Skeletal muscle cell (primary cell): ENCODE measurements at places on chromosomes 16 and 17.

- no peak for DNase-seq
These were observed 358.1 kb downstream of the ZFHX3 start for GRCh38 chr16:72689851-72690250.

DNA sequence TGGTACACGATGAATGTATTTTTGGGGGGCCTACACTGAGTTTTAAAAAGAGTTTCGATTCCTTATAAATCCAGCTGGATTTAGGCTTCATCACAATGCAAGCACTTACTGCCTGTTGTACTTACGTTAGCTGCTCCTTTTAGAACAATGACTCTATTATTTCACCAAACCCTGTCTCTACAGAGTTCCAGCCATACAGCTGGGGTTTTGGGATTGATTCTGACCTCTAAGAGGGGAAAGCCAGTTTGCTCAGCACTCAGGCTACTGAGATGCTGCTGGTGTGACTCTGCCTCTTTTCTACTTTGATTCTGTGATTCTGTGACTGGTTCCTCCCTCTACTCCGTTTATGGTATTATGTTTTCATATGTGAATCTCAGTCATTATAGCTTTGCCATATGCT lies 329.7 kb downstream of the ABCC12 start:
- no peak for DNase-seq

GRCh38 chr17:41404024-41404671 lies 6.7 kb upstream of the KRT31 start:
- DNase-seq = peak; percentile 88

DNA sequence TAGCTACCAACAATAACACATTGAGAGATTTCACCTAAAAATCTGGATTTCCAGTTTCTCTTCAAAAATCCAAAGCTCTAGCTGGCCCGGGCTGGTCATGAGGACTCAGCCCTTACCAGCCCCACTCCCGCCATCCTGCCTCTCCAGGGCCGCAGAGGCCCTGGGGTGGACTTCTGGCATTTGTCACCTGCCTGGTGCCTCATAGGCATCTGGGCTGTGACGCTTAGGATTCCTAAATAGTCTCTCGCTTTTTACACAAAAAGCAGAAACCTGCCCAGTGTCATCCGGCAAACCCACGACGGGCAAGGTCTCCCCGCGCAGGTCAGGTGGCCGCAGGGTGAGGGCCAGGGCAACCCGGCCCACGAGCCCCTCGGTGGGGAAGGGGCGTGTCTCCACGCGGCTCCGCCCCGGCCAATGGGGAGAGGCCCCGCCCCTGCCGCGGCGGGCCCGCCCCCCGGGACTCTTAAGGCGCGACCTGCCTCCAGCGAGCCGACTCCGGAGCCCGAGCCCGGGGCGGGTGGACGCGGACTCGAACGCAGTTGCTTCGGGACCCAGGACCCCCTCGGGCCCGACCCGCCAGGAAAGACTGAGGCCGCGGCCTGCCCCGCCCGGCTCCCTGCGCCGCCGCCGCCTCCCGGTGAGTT lies at the start of gene VASN:
TSS of gene VASN (plus strand) at position 492 of the 644 bp plus-strand sequence. CDS start 9,030 bp downstream, outside the sequence.
- no peak for DNase-seq

- no peak for DNase-seq
These were observed 197.2 kb downstream of the RGS9 start for GRCh38 chr17:65334406-65334805.

DNA sequence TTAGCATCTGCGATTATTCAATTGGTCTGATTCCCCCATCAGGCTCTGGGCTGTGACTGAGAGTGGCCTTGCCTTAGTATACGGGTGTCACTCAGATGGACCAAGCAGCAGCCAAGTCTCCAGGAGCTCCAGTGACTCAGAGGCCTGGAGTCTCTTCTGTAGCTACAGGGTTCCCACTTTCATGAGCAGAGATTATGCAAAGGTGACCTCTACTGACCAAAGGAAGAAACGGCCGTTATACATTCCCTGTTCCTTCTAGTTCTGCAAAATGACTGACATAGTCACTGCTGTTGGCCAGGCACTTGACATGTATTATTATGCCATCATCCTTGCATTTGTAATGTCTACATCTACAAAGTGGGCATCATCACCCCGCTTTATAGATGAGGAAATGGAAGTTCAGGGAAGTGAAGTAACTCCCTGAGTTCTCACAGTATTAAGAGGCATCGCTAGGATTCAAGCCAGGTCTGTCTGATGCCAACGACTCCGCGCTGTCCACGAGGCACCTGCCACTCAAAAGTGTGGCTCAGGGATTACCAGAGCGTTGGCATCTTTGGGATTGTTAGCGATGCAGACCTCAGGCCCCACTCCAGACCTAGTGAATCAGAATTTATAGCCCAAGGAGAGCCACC lies 23.3 kb downstream of the SLC38A7 start:
- DNase-seq = peak; percentile 58

- no peak for DNase-seq
These were observed 40.1 kb downstream of the NDEL1 start for GRCh38 chr17:8475781-8476180.

- no peak for DNase-seq
These were observed 81.1 kb downstream of the ANKRD11 start for GRCh38 chr16:89409161-89409711.

GRCh38 chr17:40329839-40330794 lies 21.1 kb downstream of the RARA start:
- no peak for DNase-seq

DNA sequence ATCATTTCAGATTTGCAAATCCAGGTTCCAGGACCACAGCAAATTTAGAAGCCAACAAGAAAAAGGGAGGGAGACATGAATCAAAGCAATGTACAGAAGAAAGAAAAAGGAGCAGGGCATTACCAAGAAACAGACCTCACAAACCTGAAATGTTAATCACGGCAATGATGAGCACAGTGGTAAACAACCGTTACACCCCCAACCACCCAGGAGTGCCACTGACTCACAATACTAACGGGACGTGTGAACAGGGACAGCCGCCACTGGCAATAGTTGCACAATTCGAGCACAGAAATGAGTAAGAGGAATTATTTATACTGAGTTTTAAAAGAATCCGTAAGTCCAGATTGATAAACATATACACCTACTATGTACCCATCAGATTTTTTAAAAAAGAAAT lies 13.8 kb downstream of the USP22 start:
- peak; percentile 62 for DNase-seq

DNA sequence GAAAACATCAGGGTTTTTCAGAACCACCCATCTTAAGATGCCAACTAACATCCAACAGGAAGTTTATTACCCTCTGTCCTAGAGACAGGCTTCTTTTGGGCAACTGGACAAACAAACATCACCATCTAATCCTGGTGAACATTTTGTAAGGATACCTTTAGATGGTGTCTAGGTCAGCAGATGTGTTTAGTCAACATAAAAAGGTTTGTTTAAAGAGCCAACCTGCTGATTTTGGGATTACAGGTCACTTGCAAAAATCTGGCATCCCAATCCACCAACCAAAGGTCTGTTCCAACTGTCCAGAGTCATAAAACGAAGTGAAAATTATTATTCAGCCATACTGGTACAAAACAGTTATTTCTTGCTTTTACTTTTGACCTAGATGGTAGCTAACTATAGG lies 145.2 kb upstream of the C17orf78 start:
- DNase-seq = no peak

- no peak for DNase-seq
These were observed 142.4 kb upstream of the RBL2 start for GRCh38 chr16:53291757-53292392.

GRCh38 chr16:87834005-87834667 lies 35.2 kb downstream of the SLC7A5 start:
- no peak for DNase-seq

DNA sequence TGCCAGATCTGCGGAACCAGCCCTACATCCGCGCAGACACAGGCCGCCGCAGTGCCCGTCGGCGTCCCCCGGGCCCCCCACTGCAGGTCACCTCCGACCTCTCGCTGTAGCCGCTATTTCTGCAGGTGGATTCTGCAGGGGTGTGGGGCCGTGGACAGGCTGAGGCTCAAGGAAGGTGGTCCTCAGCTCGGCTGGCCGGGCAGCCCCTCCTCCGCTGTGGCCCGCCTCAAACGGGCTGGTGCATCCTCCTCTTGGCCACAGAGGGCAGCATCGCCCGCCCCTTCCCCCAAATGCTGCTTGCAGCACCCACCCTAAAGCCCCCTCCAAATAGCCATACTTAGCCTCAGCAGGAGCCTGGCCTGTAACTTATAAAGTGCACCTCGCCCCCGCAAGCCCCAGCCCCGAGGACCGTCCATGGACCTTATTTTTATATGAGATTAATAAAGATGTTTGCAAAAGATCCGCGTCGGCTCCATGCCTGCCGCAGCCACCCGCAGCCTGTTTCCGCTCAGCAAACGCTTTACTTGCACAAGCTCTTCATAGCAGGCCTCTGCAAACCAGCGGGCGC lies 14.9 kb downstream of the SPATA32 start:
- DNase-seq = no peak

DNA sequence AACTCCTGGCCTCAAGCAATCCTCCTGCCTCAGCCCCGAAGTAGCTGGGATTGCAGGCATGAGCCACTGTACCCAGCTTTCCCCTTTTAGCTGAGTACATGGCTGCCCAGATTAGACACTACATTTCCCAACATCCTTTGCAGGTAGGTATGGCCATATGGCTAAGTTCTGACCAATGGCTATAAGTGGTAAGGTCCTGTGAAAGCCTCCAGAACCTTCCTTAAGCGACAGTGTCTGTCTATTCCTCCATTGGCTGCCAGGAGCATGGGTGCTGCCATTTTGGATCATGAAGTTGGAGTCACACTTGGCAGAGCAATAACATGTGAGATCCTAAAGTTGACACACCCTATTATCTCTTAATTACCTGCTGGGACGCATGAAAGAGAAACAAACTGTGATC lies 24.4 kb upstream of the CRHR1 start:
- DNase-seq = no peak

DNA sequence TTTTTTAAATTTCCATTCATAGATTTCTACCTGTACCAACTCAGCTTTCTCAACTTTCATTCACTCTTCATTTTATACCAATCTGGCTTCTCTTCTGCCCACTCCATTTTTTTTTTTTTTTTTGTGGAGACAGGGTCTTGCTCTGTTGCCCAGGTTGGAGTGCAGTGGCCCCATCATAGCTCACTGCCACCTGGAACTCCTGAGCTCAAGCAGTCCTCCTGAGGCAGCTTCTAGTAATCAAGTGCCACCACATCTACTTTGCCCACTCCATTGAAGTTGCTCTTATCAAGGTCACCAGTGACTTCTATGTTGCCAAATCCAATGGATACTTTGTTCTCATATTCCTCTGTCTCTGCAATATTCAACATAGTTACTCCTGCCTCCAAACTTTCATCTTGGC lies 1.7 kb downstream of the SUPT6H start:
- no peak for DNase-seq

DNA sequence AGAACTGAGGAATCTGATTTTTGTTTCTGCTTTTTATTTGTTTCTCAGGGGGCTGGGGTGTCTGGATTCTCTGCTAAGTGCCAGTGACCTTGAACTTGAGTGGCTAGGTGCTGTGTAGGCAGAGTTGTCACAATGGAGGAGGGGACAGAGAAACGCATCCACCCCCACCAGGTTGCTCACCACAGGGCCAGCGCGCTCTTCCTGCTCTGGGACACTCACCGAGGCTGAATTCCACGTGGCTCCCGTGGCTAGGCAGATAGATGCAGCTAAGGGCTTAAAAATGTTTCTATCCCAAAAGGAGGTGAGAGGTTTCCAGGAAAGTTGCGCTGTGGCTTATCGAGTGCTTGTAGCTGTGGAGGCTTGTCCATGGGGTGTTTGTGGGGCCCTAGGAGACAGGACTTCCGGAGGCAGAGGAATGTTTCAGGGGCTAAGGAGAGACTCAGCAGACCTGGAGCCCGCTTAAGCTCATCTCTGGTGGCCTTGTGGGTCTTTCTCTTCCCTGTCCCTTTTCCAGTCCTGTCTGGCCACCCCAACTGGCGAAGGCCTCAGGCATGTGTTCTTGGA lies 36.8 kb downstream of the ADCY7 start:
- DNase-seq = no peak

DNA sequence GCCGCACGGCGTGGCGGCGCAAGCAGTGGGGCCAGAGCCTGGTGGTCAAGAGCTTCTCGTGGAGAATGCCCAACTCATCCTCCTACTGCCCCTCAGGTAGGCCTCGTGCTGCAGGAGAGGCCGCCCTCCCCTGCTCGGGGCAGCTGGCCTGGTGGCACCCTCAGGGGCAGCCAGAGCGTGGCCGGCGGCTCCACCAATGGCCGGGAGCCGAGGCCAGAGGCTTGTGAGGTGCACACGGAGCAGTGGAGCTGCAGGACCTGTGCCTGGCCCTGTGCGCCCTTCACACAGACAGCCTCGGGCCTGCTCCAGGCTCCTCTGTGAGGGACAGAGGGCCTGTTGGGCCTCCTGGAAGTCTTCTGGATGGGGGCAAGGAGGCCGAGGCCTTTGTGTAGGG lies 85.5 kb downstream of the NPIPB11 start:
- DNase-seq = no peak

DNA sequence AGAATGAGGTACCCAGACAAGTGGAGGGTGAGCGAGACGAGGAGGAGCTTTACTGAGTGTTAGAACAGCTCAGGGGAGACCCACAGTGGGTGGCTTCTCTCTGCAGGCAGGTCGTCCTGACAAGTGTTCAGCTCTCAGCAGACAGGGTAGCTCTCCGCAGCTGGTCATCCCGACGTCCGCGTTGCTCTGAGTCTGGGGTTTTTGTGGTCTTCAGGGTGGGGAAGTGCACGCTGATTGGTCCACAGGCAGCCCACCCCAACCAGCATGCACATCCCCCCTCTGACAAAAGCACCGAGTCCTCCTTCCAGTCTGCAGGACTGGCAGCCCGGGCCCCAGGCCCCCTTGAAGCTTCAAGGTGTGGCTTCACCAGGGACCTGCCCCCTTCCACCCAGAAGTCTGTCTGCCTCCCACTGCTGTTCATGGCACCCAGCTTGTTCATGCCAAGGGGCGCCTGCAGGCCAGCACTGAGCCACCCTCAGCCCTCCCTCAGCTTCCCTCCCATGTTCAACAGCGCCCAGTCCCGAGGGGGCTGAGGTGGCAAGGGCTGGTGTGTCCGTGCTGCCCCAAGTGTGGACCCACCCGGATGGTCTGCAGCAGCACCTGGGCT lies 19.9 kb upstream of the WDR45B start:
- no peak for DNase-seq

- no peak for DNase-seq
These were observed 6.1 kb upstream of the MEFV start for GRCh38 chr16:3262517-3262916.

DNA sequence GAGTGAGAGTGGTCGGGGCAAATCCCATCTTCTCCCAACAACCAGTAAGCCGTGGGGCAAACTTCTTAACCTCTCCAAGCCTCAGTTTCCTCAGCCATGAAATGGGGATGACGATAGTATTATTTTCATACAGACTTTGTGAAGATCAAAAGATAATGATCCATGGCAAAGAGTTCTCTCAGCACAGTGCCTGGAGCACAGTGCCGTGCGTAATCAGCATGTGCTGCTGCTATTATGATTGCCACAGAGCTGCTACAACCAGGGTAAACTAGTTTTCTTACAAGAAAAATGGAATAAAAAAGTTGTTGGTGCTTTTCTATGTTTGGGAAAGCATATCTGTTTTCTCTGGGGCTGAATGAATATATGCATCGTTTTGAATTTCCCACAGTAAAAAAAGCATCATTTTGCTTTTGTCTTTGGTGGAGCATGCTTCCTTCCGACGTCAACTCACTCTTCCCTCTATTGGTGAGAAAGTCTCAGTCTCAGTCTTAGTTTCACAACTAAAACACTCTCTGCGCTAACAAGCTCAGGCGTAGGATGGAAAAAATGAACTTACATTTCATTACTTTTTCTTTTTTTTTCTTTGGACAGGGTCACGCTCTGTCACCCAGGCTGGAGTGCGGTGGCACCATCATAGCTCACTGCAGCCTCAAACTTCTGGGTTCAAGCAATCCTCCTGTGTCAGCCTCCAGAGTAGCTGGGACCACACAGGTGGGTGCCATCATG lies 37.2 kb downstream of the CDK5R1 start:
- DNase-seq = no peak

- peak; percentile 31 for DNase-seq
These were observed 19.9 kb upstream of the ZNF750 start for GRCh38 chr17:82859431-82860403.
